Endodermal cell (in vitro differentiated cells): ENCODE measurements at places on chromosomes 2 and 18.

DNA sequence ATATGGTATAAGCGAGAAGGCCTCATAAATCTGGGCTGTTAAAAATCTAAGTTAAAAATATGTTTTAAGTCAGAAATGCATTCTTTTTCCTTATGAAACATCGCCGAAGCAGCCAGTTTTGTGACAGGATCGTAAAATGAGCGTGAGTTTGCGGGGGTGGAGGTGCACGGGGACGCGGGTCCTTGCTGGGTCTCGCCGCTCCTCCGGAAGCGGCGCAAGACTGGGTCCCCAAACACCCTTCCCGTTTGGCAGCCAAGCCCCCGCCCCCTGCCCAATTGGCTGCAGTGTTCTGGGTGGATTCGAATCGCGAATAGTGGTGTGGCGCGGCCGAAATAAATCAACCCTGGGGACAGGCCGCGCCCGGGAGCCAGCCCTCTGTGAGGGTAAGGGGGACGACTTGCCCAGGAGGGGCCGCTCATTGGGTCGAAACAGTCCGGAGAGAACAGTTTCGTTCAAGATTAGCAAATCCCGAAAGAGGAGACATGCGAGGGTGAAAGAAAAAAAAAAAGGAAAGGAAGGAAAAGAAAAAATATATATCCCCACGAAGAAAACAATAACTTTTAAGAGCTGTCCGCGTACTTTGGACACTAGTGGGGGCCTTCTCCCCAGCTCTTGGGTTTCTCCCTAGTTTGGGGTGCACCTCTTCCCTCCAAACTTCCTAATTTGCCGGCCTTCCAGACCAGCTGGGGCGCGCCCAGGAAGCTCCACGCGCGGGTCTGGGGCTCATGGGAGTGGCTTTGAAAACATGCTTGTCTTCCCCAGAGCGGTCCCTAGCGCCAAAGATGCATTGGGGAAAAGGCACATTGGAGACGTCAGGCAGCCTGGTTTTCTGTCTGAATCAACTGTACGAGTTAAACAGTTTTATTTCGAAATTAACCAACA, 3.1 kb upstream of the GATA6 start:
- DNase-seq: peak; percentile 74

DNA sequence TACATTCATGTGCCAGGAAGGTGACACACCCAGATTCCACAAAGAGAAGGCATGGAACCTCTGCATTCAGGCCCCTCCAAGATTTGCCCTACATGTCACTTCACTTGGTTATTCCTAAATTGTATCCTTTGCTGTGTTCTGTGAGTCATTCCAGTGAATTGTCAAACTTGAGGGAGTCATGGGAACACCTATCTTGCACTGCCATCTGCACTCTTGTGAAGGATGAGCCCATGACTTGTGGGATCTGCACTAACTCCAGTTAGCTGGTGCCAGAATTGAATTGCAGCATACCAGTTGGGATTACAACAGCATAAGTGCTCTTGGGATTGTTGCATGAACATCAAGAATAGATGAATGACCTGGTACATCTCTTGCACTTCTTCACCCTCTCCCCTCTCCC, 1288.0 kb upstream of the ZEB2 start:
- DNase-seq: no peak

DNA sequence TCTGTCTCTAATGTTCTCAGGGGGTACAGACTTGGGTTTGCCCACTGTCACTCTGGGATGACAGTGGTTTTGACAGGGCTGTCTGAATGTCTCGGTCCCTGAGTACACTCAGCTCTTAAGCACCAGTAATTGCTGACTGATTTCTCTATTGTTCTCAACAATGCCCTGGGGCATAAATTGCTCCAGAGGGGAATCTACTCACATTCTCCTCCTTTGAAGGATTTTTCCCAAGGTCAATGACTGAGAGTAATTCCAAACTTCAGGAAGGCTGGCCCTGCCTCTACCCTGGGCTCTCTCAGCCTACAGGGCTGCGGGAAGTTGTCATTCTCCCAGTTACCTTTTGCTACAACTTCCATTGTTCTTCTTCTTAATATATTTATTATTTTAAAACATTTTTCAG, 36.5 kb downstream of the MC2R start:
- DNase-seq: no peak

GRCh38 chr2:241498115-241499070, 10.0 kb downstream of the STK25 start:
- no peak for DNase-seq

GRCh38 chr2:184363213-184363612, 235.1 kb upstream of the ZNF804A start:
- no peak for DNase-seq

DNA sequence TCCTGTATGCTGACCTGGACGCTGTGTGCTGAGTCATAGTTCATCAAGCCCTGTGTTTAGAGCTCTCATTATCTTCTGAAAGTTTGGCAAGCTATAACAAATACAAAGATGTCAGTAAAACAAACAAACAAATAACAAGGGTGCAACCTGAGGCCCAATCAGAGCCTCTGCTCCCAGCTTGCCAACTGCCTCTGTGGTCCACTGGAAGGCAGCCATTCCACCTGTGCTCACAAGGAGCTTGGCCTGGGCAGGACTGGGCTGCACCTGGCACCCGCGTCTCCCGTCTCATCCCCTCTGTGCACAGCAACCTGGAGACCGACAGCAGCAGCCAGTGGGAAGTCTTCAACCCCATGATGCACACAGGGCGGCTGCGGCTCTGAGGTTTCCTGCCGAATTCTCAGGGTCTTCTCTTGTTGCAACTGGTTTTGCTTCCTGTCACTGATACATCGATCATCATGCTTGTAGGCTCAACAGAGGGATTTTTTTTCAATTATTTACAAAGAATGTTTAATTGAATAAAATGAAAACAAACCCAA, 97.8 kb downstream of the TMEM18 start:
- peak; percentile 24 for DNase-seq

- no peak for DNase-seq
Observed at GRCh38 chr18:21682371-21683051, 22.1 kb downstream of the ABHD3 start.

- no peak for DNase-seq
Observed at GRCh38 chr2:64535024-64535423, 10.9 kb downstream of the AFTPH start.

- no peak for DNase-seq
Observed at GRCh38 chr2:105488285-105488684, 89.4 kb upstream of the FHL2 start.

GRCh38 chr2:28209261-28209691, 183.4 kb upstream of the FOSL2 start:
- DNase-seq: no peak

DNA sequence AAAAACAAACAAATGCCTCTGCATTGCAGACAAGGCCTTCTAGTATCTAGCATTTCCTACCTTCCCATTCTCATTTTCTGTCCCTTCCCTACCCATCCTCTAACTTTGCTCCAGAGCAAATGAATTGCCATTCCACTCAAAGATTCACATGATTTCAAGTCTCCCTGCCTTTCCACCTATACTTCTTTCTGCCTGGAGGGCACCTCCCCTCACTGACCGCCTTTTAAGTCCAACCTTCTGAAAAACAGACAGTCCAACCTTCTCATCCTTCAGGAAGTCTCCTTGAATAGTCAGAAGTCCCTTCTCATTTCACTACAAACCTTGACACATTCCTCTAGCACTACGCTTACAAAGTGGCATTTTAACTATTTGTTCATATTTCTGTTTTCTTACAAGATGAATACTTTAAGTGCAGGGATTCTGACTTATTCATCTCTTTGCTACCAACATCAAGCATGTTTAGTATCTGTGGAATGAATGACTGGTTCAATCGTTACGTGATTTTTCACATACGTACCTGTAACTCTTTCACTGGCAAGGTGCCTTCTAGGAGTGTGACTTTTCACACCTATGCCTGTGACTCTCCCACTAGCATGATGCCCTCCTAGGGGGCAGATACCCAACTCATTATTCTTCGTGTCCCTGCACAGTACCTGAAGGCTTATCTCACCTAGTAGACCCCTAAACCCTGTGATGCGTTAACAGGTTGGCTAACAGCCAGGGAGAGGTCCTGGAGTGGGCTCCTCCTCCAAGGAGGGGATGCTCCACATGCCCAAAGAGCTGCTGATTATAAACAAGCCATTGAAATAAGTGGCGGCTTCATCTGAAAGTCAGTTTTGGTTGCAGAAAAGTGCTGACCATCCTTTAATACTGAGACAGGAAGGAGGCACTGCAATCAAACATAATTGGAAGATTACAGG, 356.2 kb downstream of the MYCN start:
- no peak for DNase-seq

- DNase-seq: no peak
Observed at GRCh38 chr2:130385709-130386108, 29.9 kb downstream of the PTPN18 start.

- no peak for DNase-seq
Observed at GRCh38 chr2:239223310-239224198, 177.3 kb downstream of the HDAC4 start.

DNA sequence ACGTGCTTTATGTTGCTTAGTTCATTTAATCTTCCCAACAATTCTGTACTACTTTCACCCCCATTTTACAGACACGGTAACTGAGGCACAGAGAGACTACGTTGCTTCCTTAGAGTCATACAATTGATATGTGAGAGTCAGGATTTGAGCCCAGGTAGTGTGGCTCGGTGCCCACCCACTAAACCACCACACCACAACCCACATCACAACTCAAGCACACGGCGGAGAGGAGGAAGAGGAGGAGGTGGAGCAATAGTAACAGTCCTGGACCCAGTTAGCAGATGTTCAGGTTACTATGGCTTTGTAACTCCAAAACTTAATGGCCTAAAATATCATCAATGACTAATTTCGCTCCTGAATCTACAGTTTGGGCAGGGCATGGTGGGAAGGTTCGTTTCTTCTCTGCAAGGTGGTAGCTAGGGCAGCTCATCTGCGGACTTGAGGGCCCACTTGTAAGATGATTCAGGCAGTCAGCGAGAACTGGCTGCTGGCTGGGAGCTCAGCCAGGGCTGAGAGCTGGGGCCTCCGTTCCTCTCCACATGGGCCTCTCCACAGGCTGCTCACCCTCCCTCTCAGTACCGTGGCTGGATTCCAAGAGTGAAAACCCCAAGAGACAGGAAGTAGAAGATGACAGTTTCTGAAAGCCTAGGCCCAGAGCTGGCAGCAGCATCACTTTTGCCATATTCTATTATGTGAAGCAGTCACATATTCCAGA, 167.1 kb downstream of the ZFP36L2 start:
- DNase-seq: no peak

DNA sequence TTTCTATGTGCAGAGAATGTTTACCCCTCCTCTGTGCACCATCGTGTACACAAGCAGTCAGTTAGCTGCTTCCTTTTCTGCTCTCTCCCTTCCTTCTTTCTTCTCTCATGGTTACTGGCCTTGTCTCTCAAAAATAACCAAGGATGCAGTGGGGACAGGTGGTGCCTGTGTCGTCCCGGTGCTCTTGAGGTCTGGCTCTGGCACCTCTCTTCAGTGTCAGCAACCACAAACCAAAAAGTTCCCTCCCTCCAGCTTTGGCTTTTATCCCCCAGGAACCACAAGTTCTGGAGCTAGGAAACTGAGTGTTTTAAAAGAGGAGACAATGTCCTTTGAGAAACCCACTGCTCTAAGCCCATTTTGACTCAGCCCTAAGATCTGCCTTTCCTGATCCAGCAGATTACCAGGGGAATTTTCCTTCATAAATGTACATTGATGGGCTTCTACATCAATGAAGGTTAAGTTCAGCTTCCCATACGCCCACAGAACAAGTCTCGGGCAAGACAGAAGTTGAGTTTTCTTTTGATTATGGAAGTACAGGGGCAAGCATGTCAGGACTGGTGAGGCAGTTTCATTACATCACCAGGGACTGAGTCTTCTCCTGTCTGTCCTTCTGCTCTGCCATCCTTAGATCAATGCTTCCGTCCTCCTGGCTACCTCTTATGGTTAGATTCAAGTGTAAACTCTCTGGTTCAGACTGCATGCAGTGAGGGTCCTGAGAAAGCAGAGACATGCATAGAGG, 232.2 kb downstream of the SETBP1 start:
- no peak for DNase-seq

DNA sequence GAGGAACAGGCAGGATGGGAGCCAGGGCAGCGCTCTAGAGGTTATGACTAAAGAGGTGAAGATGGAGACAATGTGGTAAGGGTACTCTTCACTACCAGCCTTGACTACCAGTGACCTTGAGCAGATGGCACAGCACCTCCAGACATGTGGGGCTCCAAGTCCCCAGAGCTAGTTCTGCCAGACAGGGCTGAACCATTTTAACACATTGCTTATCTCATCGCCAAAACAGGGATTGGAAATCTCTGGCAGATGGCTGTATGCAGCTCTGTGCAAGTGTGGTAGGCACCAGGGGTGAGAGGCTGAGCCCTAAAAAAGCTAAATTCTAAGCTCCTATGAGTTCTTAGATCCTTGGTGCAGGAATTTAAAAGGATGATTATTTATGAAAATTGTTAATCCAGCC, 41.3 kb downstream of the FSHR start:
- DNase-seq: no peak

DNA sequence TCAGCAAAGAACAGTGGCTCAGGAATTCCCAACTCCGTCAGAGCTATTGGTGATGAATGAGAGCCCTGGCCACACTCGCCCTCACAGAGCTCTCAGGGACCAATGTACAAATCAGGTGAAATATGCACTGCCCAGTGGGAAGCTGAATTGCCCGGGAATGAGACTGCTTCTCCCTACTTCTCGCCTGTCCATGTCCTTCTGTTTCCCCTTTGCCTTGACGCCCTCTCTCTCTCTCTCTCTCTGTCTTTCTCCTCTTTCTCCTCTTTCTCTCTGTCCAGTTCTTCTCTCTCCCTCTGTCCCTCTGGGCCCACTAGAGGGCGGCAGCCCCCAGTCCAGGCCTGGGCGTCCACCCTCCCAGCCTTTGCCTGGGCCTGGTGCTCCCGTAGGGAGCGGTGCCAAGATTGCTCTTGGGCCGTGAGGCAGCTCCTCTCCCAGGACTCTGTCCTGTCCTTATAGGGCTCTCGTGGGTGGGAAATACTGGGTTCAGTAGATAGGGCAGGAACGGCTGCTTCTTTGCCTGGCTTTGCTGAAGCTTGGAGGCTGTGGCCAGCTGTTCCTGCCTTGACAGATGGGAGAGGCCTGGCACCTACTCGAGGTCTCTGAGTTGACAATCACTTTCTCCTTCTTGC, 28.4 kb upstream of the PUM2 start:
- DNase-seq: peak; percentile 92

DNA sequence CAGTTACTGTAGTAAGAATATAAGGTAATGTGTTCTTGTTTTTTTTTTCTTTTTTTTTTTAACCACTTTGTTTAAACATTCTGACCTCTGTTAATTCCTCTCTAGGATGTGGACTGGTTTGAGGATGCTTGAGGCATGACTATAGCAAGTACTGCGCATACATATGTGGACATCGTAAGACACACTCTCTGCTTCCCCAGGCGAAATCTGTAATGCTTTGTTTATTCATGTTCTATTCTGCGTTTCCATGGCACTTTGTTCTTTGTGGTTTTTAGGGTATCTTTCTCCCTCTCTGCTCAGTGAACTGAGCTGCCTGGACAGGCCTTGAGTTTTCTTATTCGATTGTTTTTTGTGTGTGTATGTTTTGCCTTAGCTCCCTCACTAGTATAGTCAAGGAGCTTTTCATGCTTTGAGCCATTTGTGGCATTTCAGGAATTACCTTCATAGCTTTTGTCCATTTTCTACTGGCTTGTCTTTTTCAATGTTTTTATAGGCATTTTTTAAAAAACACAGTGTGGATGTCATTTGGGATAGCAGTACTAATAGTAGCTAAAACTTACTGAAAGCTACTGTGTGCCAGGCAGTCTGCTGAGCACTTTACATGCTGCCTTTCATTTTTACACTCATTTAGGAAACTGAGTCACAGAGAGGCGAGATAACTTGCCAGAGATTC, 1.9 kb upstream of the SH3BP4 start:
- DNase-seq: peak; percentile 8
